ENCODE measurements at places on chromosomes 6 and 20. TPM values are rescaled to one million over a fixed set of nuclear protein-coding genes. Genes with fewer than 3 reads are reported as not detected.

DNA sequence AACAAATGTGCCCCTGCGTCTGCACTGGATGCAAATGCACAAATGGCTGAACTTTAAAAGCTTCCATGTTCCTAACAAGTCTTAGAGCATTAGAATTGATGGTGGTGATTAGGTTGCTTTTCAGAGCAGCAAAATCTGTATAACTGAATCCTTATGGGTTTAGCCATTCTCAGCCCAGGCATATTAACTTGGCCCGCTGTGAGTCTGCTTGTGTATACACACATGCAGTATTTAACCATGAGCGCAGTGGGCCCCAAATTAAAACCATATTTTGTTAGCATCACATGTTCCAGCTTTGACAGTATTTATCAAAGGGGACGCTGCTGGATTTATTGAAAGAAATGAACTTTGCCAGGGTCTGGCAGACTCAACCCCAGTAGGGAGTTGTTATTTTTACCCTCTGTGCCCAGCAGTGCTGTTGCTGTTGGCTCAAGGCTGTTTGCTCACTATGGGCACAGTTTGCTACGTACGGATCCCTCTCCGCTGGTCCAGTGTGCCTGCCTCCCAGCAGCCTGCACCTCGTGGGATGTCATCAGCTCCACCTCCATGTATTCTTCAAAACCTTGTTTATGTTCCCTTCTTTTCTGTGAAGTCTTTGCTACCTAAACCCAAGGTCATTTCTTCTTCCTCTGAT is 144.7 kb downstream of the QRSL1 start:
- no peaks in the 10 kb centered on the region for H3K36me3 ChIP-seq
- no peak overlapping the region for H3K27ac ChIP-seq
- no peak overlapping the region for H3K4me3 ChIP-seq
- H3K27me3 ChIP-seq = peaks cover 18% of the 10 kb centered on the region

- peaks cover 6% of the 10 kb centered on the region for H3K4me1 ChIP-seq
- no peak for DNase-seq
- H3K27ac ChIP-seq = no peak overlapping the region
- H3K36me3 ChIP-seq = no peaks in the 10 kb centered on the region
These were observed 142.7 kb upstream of the GGTLC1 start for GRCh38 chr20:24131281-24131680.

- H3K36me3 ChIP-seq = no peaks in the 10 kb centered on the region
- H3K4me1 ChIP-seq = no peaks in the 10 kb centered on the region
- DNase-seq = no peak
- H3K4me3 ChIP-seq = no peak overlapping the region
- H3K27me3 ChIP-seq = no peaks in the 10 kb centered on the region
These were observed 17.3 kb upstream of the CD93 start for GRCh38 chr20:23103284-23104018.

- H3K4me3 ChIP-seq = no peak overlapping the region
- H3K27me3 ChIP-seq = no peaks in the 10 kb centered on the region
- DNase-seq = no peak
- no peaks in the 10 kb centered on the region for H3K36me3 ChIP-seq
- no peaks in the 10 kb centered on the region for H3K4me1 ChIP-seq
These were observed 586.6 kb upstream of the BTBD3 start for GRCh38 chr20:11331096-11331495.

DNA sequence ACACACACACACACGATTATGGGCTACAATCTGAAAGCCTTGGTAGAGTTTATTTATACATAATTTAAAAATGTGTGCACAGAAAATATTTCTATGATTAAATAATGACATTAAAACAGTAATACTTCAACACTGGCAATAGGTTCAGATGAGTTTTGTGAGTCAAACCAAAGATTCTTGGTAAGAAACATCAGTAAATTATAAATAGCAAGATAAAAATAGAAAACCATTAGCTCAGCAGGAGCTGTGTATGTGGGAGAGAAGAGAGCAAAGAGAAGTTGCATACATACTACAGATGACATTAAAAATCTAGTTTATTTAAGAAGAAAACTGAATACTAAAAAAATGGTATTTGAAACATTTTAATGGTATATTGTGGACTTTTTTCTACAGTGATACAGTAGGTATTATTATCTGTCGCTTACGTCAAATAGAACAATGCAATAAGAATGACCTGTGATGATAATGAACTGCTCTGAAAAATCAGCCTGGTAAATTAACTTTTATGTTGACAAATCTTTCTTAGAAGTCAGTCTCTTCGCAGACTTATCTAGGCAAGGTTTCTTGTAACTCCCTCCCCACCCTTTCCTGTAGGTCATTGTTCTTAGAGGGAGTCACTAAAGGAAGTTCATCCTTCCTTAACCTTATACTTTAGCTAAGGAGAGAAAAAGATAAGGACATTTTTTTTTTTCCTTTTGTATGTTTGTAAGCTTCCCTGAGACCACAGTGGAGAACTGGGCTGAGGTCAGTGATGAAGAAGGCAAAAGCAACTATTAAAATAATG is 149.3 kb downstream of the GJA1 start:
- no peak for DNase-seq
- H3K36me3 ChIP-seq = no peaks in the 10 kb centered on the region
- H3K27ac ChIP-seq = no peak overlapping the region
- no peaks in the 10 kb centered on the region for H3K27me3 ChIP-seq
- no peak overlapping the region for H3K4me3 ChIP-seq

DNA sequence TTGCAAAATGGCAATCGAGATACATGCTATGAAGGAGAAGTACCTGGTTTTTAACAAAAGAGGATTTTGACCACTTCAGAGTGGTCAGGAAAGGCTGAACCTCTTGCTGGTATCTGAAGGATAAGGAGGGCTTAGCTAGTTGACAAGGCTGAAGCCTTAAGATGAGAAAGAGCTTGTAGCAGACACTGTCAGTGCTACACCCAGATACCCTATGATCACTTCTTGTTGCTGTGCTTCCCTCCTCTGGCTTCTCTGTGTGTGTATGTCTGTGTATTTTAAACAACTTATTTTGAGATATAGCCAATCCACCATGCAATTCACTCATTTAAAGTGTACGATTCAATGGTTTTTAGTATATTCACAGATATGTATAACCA is 38.9 kb upstream of the TGM2 start:
- no peak overlapping the region for H3K4me3 ChIP-seq
- no peak for DNase-seq
- H3K27ac ChIP-seq = no peak overlapping the region
- H3K27me3 ChIP-seq = peaks cover 6% of the 10 kb centered on the region
- H3K4me1 ChIP-seq = no peaks in the 10 kb centered on the region

GRCh38 chr20:7770046-7770445 is 170.2 kb downstream of the HAO1 start:
- no peak for DNase-seq
- H3K36me3 ChIP-seq = no peaks in the 10 kb centered on the region
- H3K27ac ChIP-seq = no peak overlapping the region
- peaks cover 2% of the 10 kb centered on the region for H3K27me3 ChIP-seq
- H3K4me3 ChIP-seq = no peak overlapping the region

GRCh38 chr6:147869201-147869600 is 360.7 kb downstream of the SAMD5 start:
- no peaks in the 10 kb centered on the region for H3K4me1 ChIP-seq
- H3K27ac ChIP-seq = no peak overlapping the region
- H3K27me3 ChIP-seq = peaks cover 3% of the 10 kb centered on the region
- DNase-seq = no peak
- no peak overlapping the region for H3K4me3 ChIP-seq
- H3K36me3 ChIP-seq = no peaks in the 10 kb centered on the region

GRCh38 chr6:47908271-47908670 is 126.4 kb downstream of the OPN5 start:
- no peak overlapping the region for H3K27ac ChIP-seq
- no peaks in the 10 kb centered on the region for H3K36me3 ChIP-seq
- H3K4me1 ChIP-seq = no peaks in the 10 kb centered on the region

GRCh38 chr20:16167423-16168130 is 405.7 kb downstream of the KIF16B start:
- H3K36me3 ChIP-seq = no peaks in the 10 kb centered on the region
- H3K4me1 ChIP-seq = no peaks in the 10 kb centered on the region
- H3K4me3 ChIP-seq = no peak overlapping the region
- peaks cover 2% of the 10 kb centered on the region for H3K27me3 ChIP-seq
- H3K27ac ChIP-seq = no peak overlapping the region

- peaks cover 2% of the 10 kb centered on the region for H3K4me1 ChIP-seq
- H3K36me3 ChIP-seq = peaks cover 54% of the 10 kb centered on the region
- no peak overlapping the region for H3K4me3 ChIP-seq
- no peak overlapping the region for H3K27ac ChIP-seq
- no peaks in the 10 kb centered on the region for H3K27me3 ChIP-seq
These were observed 49.9 kb downstream of the RPRD1B start for GRCh38 chr20:38083338-38084048.

- H3K4me1 ChIP-seq = peaks cover 33% of the 10 kb centered on the region
- H3K27me3 ChIP-seq = peaks cover 2% of the 10 kb centered on the region
- no peak overlapping the region for H3K27ac ChIP-seq
- H3K4me3 ChIP-seq = no peak overlapping the region
- H3K36me3 ChIP-seq = no peaks in the 10 kb centered on the region
These were observed 249.2 kb upstream of the RREB1 start for GRCh38 chr6:6858533-6858982.

DNA sequence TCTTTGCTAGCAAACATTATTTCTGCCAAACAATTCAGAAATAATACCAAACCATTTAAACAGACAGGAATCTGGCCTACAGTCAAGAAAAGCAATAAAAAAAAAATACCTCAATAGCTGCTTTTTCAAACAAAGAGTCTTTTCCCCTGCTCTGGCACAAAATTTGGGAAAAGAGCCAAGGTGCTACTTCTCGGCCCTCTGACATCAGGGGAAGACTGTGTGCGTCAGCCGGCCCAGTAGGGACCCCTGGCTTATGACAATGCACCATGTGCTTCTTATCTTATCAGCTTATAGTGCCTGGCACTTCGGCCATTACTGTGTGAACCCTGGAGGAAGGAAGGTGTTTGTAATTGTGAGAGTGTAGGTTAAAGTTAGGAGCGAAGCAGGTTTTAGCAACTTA is 89.4 kb downstream of the PDE10A start:
- no peaks in the 10 kb centered on the region for H3K27me3 ChIP-seq
- no peaks in the 10 kb centered on the region for H3K36me3 ChIP-seq
- H3K27ac ChIP-seq = no peak overlapping the region
- no peaks in the 10 kb centered on the region for H3K4me1 ChIP-seq
- no peak overlapping the region for H3K4me3 ChIP-seq

DNA sequence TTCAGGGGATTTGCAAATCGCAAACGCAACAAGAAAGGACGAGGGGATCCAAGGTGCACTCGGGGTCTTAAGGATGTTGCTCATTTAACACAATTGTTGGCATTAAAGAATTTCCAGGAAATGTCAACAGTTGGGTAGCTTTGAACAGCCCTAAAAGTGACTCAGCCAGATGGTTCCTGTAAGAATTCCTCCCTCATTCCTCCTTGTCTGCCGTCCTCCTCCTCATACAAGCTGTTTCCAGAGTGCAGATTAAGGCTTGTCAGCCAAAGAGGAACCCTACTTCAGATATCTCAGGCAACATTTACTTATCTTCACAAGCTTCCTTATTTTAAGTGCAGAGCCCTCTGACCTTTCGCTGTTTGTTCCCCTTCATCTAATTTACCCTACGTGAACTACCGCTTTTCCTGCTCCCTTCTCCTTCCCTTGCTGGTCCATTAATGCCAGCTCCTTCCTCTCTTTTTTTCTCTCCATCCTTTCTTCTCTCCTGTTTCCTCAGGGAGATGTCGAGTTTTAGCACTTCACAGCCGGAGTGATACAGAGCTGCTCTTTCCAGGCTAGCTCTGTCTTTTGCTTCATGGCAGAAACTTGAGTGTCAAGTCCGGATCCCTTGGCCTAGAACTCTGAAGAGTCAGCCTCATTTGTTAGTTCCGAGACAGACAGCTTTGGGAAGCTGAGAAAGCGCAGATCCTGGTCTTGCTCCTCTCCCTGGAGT is 26.1 kb upstream of the TBC1D7 start:
- H3K36me3 ChIP-seq = peaks cover 2% of the 10 kb centered on the region
- no peak for DNase-seq
- H3K4me3 ChIP-seq = no peak overlapping the region
- no peaks in the 10 kb centered on the region for H3K27me3 ChIP-seq

- DNase-seq = no peak
- no peak overlapping the region for H3K4me3 ChIP-seq
- no peaks in the 10 kb centered on the region for H3K4me1 ChIP-seq
- H3K27ac ChIP-seq = no peak overlapping the region
- H3K27me3 ChIP-seq = no peaks in the 10 kb centered on the region
- H3K36me3 ChIP-seq = no peaks in the 10 kb centered on the region
These were observed 221.8 kb upstream of the CEP162 start for GRCh38 chr6:84449220-84449619.

DNA sequence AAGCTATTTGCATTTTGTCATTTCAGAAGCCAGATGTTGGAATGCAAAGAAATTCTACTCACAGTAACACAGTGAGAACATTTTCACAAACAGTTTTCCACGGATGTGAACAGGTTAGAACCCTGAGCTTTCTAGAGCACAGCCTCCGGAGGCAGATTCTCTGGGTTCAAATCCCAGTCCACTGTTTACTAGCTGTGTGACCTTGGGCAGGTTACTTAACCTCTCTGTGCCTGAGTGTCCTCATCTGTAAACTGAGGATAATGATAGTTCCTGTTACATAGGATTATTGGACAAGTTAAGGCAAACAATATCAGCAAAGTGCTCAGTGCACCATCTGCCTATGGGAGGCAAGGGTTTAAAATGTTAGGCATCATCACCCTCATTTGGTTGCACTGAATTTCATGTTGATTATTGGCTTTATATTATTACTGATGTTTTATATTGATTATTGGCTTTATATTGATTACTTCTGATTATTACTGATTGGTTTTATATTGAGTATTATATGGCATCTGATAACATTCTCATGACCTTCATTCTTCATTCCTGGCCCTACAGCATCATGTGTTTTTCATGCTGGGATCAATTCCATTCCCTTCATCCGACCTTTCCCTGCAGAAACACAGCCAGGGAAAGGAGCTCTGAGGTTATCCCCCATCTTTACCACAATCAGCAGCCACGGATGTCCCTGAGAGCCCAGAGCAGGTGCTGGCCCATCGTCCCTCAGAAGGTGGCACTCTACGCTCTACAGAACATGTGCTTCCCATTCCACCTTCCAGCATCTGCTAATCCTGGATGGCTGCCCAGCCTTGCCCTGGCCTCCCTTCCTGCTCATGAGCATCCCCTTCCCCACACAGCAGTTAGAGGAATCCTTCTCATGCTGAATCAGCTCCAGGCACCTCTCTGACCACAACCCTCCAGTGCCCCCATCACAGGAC is 283.1 kb downstream of the PREX1 start:
- no peak for DNase-seq
- no peaks in the 10 kb centered on the region for H3K4me1 ChIP-seq
- no peaks in the 10 kb centered on the region for H3K36me3 ChIP-seq
- H3K27ac ChIP-seq = no peak overlapping the region

DNA sequence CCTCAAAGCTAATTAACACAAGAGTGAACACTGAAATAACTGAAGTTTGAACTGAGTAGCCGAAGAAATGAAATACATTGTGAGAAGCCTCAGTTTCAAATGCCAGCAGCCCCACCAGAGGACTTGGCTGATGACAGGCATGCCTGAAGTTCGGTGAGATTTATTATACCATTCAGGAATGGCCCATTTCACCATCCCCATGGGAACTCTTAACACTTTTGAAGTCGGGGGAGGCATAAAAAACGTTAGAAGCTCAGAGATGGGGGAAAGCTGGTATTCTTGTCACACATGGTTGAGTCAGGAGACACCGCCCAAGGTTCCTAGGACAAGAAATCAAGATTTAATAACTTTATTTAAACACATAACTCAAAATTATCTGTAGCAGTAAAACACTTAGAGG is 17.6 kb upstream of the SLC22A3 start:
- no peak for DNase-seq
- H3K4me1 ChIP-seq = no peaks in the 10 kb centered on the region
- H3K4me3 ChIP-seq = no peak overlapping the region
- H3K36me3 ChIP-seq = no peaks in the 10 kb centered on the region
- H3K27ac ChIP-seq = no peak overlapping the region

- no peak overlapping the region for H3K4me3 ChIP-seq
- H3K36me3 ChIP-seq = no peaks in the 10 kb centered on the region
- DNase-seq = no peak
- H3K27ac ChIP-seq = no peak overlapping the region
- no peaks in the 10 kb centered on the region for H3K27me3 ChIP-seq
- H3K4me1 ChIP-seq = no peaks in the 10 kb centered on the region
These were observed 231.4 kb downstream of the CLIC5 start for GRCh38 chr6:45784250-45784649.

LHFPL5 gene
- total RNA-seq = not detected
